ENCODE measurements at places on chromosomes 16 and 17. TPM values are rescaled to one million over a fixed set of nuclear protein-coding genes. Genes with fewer than 3 reads are reported as not detected.

STAT5B gene
- 12.6 TPM for total RNA-seq

CBFA2T3 gene
- total RNA-seq: not detected

NUBP1 gene
- total RNA-seq: 35.1 TPM

CFAP97D1 gene
- total RNA-seq: not detected

ZG16B gene
- 1.2 TPM for total RNA-seq

FOXN1 gene
- not detected for total RNA-seq

FOXC2 gene
- 1.3 TPM for total RNA-seq

VAT1L gene
- total RNA-seq: 53.7 TPM

MILR1 gene
- 21.6 TPM for total RNA-seq

CACNA1H gene
- total RNA-seq: not detected

MED13 gene
- total RNA-seq: 17.9 TPM

GFAP gene
- not detected for total RNA-seq

TBC1D3C gene
- total RNA-seq: not detected

SERPINF2 gene
- total RNA-seq: 0.24 TPM

PTGES3L gene
- 2.3 TPM for total RNA-seq

PDE6G gene
- 0.29 TPM for total RNA-seq
